A549 treated with GW870086 at 1 μM for 4 hours (cell line): ENCODE measurements at places on chromosomes 1 and 21. TPM values are rescaled to one million over a fixed set of nuclear protein-coding genes. Genes with fewer than 3 reads are reported as not detected.

The GUCA2B gene
- total RNA-seq: not detected in 5 replicates

The AXDND1 gene
- total RNA-seq: 0.16 to 0.51 TPM (median 0.33 TPM) in 4 of 5 replicates, not detected in the other

The RBM11 gene
- not detected in 5 replicates for total RNA-seq

The ATP1A4 gene
- not detected in 5 replicates for total RNA-seq

The RIIAD1 gene
- not detected in 5 replicates for total RNA-seq

The CASQ2 gene
- total RNA-seq: 0.06 TPM in 1 of 5 replicates, not detected in the others

The GLIS1 gene
- 0.05 to 0.13 TPM (median 0.08 TPM) in 4 of 5 replicates, not detected in the other for total RNA-seq

The NR5A2 gene
- 2.7 to 4.1 TPM (median 3.7 TPM) in 5 replicates for total RNA-seq

The KRTAP19-3 gene
- total RNA-seq: not detected in 5 replicates

The PCP4 gene
- total RNA-seq: not detected in 5 replicates

The GLMP gene
- 33.0 to 47.2 TPM (median 42.7 TPM) in 5 replicates for total RNA-seq

The GBP2 gene
- total RNA-seq: 0.71 to 1.1 TPM (median 0.77 TPM) in 5 replicates

The GBP7 gene
- total RNA-seq: not detected in 5 replicates

The ORC1 gene
- 16.6 to 18.8 TPM (median 17.9 TPM) in 5 replicates for total RNA-seq

The TTLL7 gene
- 2.9 to 4.9 TPM (median 3.4 TPM) in 5 replicates for total RNA-seq

The SPATA45 gene
- total RNA-seq: not detected in 5 replicates

The HLCS gene
- 4.4 to 7.6 TPM (median 6.6 TPM) in 5 replicates for total RNA-seq

The UTP11 gene
- 41.0 to 64.8 TPM (median 45.2 TPM) in 5 replicates for total RNA-seq

The NPHS2 gene
- not detected in 5 replicates for total RNA-seq

The CNIH3 gene
- 0.51 to 1.0 TPM (median 0.55 TPM) in 5 replicates for total RNA-seq

The OR10K1 gene
- total RNA-seq: not detected in 5 replicates

The CACNA1E gene
- total RNA-seq: 0.02 TPM in 1 of 5 replicates, not detected in the others

The UTS2 gene
- not detected in 5 replicates for total RNA-seq

The KCNK2 gene
- 0.05 to 0.11 TPM (median 0.09 TPM) in 3 of 5 replicates, not detected in the others for total RNA-seq

The TTC24 gene
- total RNA-seq: not detected in 5 replicates

The TPTE gene
- not detected in 5 replicates for total RNA-seq

The MAP1LC3C gene
- 0.17 to 0.39 TPM (median 0.24 TPM) in 4 of 5 replicates, not detected in the other for total RNA-seq

The CLCA1 gene
- not detected in 5 replicates for total RNA-seq

The TRAF3IP3 gene
- not detected in 5 replicates for total RNA-seq

The PROX1 gene
- total RNA-seq: 0.03 to 0.26 TPM (median 0.12 TPM) in 5 replicates

The PLA2G2C gene
- total RNA-seq: not detected in 5 replicates

The RGL1 gene
- total RNA-seq: 0.68 to 0.81 TPM (median 0.77 TPM) in 5 replicates

The SELP gene
- not detected in 5 replicates for total RNA-seq

The KCNA3 gene
- total RNA-seq: not detected in 5 replicates

The FAM131C gene
- total RNA-seq: 15.1 to 21.1 TPM (median 19.8 TPM) in 5 replicates

The LRRC8B gene
- 3.3 to 5.7 TPM (median 4.7 TPM) in 5 replicates for total RNA-seq

The SLAMF8 gene
- total RNA-seq: 0.03 to 0.08 TPM (median 0.06 TPM) in 3 of 5 replicates, not detected in the others

The MANEAL gene
- total RNA-seq: 21.3 to 25.5 TPM (median 24.6 TPM) in 5 replicates

The RPRD2 gene
- 12.5 to 15.2 TPM (median 14.3 TPM) in 5 replicates for total RNA-seq

The BARHL2 gene
- total RNA-seq: not detected in 5 replicates

The PLPP3 gene
- total RNA-seq: 16.6 to 19.2 TPM (median 17.5 TPM) in 5 replicates

The H3-3A gene
- total RNA-seq: 406 to 451 TPM (median 427 TPM) in 5 replicates

The GRIK1 gene
- total RNA-seq: not detected in 5 replicates

The NUF2 gene
- 21.9 to 29.9 TPM (median 27.0 TPM) in 5 replicates for total RNA-seq

The TSPAN1 gene
- 1.8 to 4.9 TPM (median 2.2 TPM) in 5 replicates for total RNA-seq

The PEAR1 gene
- total RNA-seq: 5.7 to 7.5 TPM (median 6.1 TPM) in 5 replicates

The COL11A1 gene
- total RNA-seq: 0.88 to 3.0 TPM (median 2.4 TPM) in 5 replicates

The LRRC53 gene
- total RNA-seq: not detected in 5 replicates

The GPR3 gene
- total RNA-seq: 0.85 to 2.1 TPM (median 1.9 TPM) in 5 replicates

The ARHGAP30 gene
- total RNA-seq: 0.07 to 0.14 TPM (median 0.10 TPM) in 4 of 5 replicates, not detected in the other

The IGSF3 gene
- total RNA-seq: 14.4 to 21.3 TPM (median 19.2 TPM) in 5 replicates

The KRTAP19-4 gene
- total RNA-seq: not detected in 5 replicates

The SLC27A3 gene
- total RNA-seq: 0.91 to 2.4 TPM (median 1.6 TPM) in 5 replicates

The FAM78B gene
- 0.21 to 0.52 TPM (median 0.35 TPM) in 5 replicates for total RNA-seq

The TAS1R1 gene
- not detected in 5 replicates for total RNA-seq
